ENCODE measurements at places on chromosomes 11 and 22.

- DNase-seq: no peak
Observed at GRCh38 chr22:29517215-29517908, 36.2 kb downstream of the THOC5 start.

GRCh38 chr11:112042161-112042960 lies 17.2 kb downstream of the DLAT start:
- peak; percentile 35 for DNase-seq

- DNase-seq: no peak
Observed at GRCh38 chr11:103327721-103328120, 218.5 kb downstream of the DYNC2H1 start.

GRCh38 chr11:24773322-24773721 lies 276.5 kb downstream of the LUZP2 start:
- no peak for DNase-seq

DNA sequence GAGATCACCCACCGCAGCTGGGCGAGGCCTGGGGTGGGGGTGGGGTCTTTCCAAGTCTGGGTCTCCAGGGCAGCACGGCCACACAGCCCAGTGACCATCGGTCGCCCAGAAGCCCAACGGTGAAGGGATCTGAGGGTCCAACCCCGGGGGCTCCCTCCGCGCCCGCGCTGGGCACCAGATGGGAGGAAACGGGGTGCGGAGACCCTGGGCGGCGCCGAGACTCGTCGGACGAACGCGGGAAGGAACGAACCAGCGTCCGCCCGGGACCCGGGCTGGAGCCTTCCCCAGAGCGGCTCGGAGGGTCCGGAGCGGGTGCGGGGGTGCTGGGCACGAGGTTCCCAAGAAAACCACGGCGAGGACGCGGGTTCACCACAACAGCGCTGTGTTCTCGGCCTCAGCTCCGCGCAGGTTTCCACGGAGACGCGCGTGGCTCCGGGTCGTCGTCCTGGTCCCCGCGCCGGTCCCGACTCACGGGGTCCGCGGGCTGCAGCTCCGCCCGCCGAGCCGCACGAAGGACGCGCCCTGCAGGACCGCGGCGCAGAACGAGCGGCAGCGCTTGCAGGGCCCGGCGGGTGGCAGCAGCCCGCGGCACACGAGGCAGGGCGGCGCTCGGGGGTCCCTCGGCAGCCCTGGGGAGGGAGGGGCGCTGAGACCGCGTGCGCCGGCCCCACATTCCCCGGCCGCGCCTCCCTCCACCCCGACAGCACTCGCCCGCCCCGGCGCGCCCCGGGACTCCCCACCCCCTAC lies 2.3 kb upstream of the IL17REL start:
- no peak for DNase-seq

GRCh38 chr22:38419121-38419857 lies 35.7 kb downstream of the KCNJ4 start:
- no peak for DNase-seq

GRCh38 chr11:44583353-44583669 lies 17.8 kb downstream of the CD82 start:
- no peak for DNase-seq

GRCh38 chr11:104142698-104143097 lies 21.2 kb downstream of the PDGFD start:
- DNase-seq: no peak

Data from astrocyte of the cerebellum (primary cell).